ENCODE measurements at places on chromosomes 2 and 18.

GRCh38 chr2:84856787-84857186 lies 24.1 kb downstream of the TRABD2A start:
- peak; percentile 54 for DNase-seq

- no peak for DNase-seq
These were observed 114.2 kb upstream of the EPC2 start for GRCh38 chr2:148530350-148530749.

GRCh38 chr18:3873698-3874097 lies 423.7 kb downstream of the TGIF1 start:
- no peak for DNase-seq

DNA sequence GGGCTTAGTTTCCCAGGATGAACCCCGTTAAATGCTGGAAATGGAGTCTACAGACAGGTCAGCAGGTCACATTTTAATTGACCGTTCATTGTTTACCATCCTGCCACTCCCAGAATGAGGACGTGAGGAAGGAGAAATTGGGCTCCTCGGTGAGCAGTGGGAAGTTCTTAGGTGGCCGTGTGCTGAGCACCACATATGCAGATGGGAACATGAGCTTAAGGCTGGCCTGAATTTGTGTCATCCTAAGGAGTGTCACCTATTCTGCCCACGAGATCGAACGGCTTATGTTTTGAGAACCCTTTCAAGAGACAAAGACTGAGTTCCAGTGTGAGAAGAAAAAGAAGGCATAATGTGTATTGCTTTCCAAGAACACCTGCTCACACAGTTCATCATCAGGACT lies 234.4 kb upstream of the PXDN start:
- DNase-seq: no peak

- DNase-seq: no peak
These were observed 79.3 kb upstream of the ITPRID2 start for GRCh38 chr2:181812106-181812743.

- DNase-seq: no peak
These were observed 35.5 kb downstream of the QPCT start for GRCh38 chr2:37379881-37380296.

DNA sequence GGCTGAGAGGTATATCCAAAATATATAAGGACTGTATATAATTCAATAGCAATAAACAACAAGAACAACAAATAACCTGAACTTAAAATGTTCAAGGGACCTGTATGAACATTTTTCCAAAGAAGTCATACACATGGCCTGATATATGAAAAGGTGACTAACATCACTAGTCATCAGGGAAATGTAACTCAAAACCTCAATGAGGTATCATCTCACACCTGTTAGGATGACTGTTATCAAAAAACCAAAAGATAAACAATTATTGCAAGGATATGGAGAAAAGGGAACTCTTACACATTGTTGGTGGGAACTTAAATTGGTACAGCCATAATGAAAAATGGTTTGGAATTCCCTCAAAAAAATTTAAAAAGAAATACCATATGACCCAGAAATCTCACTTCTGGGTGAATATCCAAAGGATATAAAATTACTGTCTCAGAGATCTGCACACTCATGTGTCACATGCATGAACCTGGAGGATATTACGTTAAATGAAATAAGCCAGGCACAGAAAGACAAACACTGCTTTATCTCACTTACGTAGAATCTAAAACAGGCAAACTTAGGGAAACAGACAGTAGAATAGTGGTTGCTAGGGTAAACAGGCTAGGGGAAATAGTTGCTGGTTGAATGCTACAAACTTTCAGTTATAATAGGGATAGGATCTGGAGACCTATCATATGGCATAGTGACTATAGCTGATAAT lies 334.5 kb upstream of the MMADHC start:
- no peak for DNase-seq

- no peak for DNase-seq
These were observed 28.4 kb downstream of the MBD5 start for GRCh38 chr2:148049284-148049683.

- DNase-seq: no peak
These were observed 52.7 kb upstream of the LDLRAD4 start for GRCh38 chr18:13165636-13166423.

DNA sequence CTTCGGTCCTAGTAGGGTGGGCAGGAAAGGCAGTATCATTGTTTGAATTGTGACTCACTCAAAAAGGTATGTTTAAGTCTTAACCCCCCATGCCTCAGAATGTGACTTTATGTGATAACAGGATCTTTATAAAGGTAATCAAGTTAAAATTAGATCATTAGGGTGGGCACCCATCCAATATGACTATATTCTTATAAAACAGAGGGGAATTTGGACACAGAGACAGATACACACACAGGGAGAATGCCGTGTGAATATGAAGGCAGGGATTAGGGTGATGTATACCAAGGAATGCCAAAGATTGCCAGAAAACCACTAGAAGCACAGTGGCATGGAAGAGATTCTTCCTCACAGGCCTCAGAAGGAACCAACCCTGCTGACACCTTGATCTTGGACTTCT lies 281.8 kb downstream of the CLIP4 start:
- no peak for DNase-seq

DNA sequence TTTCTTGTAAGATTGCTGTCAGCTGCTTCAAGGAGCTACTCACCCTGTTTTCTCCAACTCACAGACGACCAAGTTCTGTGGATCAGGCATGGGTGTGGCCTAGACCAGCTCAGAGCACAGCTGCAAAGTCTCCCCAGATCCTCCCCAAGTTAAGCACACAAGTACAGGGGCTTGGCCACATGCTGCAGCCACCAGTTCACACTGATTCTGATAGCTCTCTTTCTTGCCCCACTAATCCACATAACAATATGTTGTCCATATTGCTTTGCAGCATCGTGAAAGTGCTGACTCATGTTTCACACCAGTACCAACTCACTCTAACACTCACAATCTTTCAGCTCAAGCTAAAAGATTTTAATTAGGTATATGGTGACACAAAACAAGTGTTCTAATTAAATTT lies 437.0 kb downstream of the PARD3B start:
- no peak for DNase-seq

- DNase-seq: no peak
These were observed 155.5 kb downstream of the CD8B2 start for GRCh38 chr2:106642679-106643078.

DNA sequence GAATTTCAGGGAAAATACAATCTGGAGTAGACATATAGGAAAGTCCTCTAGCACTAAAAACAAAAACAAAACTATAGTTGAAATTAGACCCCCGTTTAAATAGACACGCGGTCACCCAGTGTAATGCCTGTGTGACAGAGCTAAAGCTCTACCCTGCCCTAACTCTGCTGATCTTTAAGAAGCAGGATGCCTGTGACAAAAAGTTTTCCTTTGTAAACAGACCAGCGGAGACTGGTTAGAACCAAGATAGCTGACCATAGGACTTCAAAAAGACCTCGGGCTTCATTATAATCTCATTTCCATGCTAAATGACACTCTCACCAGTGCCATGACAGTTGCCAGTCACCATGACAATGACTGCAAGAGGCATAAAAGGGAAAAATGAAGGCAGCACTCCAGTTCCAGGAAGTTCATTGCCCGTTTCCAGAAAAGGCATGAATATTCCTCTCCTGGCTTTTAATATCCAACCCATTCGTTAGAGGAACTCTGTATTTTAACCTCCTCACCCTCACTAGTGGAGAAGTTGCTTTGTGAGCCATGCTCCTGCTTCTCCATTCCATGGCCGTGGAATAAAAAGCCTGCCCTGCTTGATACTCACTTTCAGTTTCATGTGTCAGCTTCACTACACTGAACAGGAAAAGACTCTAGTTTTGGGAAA lies 157.2 kb upstream of the COPS8 start:
- no peak for DNase-seq

DNA sequence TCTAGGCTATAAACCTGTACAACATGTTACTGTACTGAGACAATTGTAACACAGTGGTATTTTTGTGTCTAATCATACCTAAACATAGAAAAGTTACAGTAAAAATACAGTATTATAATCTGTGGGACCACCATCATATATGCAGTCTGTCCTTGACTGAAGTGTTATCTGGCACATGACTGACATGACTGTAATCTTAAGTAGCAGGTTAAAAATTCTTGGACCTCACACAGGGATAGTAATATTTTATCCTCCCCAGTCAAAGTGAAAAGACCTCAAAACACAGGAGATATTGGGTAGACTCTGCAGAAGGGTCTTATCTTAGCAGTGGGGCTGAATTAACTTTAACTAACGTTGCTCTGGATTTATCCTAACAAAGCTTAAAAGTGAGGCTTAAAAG lies 4.9 kb upstream of the SCN9A start:
- no peak for DNase-seq

GRCh38 chr2:30761226-30761625 lies 46.0 kb downstream of the CAPN13 start:
- DNase-seq: no peak

DNA sequence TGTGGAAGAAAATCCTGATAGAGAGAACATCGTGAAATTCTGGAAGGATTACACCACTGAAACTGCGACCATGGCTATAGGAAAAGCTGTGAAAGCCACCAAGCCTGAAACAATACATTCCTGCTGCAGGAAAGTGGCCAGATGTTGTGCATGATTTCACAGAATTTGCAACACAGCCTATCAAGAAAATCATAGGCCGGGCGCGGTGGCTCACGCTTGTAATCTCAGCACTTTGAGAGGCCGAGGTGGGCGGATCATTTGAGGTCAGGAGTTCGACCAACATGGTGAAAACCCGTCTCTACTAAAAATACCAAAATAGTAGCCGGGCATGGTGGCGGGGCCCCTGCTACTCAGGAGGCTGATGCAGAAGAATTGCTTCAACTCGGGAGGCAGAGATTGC lies 360.2 kb downstream of the CDH7 start:
- DNase-seq: no peak

DNA sequence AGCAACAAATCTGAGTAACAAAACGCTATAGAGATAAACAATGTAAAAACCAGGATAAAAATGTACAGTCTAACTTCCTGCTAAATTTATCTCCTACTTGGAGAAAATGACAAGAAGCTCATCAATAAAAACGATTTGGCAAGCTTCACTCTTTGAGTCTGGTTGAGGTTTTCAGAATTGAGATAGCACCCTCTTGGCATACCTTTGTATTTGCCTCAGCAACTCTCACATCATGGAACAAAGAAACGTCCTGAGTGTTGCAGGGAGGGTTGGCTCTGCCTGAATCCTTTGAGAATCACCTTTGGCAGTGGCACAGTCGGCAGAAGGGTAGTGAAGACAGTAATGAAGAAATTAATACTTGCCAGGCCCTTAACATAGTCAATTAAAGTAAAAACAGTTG lies 430.6 kb downstream of the GRB14 start:
- DNase-seq: no peak

DNA sequence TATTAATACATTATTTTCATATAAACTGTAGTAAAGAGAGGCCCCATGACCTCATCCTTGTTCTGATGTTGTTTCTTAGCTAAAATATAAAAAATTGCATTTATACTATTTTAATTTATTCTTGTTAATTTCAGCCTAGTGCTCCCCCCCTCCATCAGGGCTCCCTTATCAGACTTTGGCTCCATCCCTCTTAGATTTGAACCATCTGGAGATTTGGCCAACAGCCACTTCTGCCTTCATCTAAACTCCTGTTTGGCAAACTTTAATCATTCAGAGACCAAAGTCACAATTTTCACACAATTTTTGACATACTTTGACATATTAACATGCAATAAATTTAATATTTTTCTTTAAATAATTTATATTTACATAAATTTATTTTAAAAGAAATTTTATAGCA lies 569.3 kb downstream of the TDRD15 start:
- no peak for DNase-seq

DNA sequence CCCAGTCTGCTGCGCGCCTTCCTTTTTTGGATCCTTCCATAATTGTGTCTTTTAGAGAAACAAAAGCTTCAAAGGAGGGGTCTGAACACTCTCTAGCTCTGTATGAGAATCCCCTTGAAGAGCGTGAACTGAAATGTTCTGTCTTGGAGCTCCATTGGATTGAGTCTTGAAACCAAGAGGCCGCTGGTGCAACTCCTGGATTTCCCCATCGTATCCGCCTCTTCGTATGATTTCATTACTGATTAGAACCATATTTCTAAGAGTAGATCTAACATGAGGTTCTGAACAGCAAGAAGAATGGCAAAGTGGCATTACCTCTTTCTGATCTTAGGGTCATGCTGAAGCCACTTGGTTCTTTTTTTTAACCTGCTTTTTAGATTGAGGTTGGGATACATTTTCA lies 31.4 kb upstream of the NRP2 start:
- no peak for DNase-seq

DNA sequence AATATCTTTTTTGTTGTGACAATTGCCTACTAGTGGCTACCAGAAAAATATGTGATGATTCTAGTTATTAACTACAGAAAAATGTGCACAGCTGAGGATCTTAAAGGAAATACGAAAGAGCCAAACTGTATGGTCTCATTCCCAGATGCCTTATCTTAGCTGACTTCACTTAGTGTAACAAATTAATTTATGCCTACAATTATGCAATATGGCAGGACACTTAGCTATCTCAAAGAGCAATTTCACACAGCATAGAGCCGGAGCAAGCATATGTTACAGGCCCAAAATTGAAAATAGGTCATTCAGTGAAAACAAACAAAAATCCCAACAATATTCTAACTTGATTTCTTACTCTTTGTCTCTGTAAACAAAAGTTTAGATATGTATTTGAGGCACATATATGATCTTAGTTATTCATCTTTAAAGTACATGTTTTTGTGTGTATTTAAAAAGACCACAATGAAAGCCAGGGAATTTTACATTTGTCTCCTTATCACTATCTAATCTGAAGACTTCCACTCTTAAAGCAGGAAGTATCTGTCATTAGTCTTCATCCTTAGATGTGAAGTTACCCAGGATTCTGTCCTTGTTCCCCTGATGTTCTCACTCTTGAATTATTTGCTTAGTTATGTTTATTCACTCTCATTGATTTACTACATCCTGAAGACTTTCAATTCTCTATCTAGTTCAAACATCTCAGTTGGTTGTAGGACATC lies 1579.0 kb upstream of the NXPH2 start:
- no peak for DNase-seq

DNA sequence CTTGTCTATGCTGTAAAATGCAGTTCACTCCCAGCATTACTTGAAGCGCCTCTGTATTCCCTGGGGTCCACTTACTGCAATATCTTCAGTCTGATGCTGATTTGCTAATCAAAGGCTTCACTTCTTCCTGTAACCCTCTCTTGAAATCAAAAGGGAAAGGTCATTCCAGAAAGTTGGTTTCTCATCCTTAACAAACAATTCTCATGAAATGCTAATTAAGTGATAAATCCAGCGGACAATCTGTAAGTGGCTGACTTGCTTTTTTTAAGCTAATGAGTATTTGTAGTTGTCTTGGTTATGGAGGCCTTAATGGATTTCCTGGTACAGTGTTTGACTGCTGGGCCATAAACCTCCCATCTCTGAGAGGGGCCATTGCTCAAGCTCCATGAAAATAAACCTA lies 499.6 kb upstream of the HS6ST1 start:
- no peak for DNase-seq

DNA sequence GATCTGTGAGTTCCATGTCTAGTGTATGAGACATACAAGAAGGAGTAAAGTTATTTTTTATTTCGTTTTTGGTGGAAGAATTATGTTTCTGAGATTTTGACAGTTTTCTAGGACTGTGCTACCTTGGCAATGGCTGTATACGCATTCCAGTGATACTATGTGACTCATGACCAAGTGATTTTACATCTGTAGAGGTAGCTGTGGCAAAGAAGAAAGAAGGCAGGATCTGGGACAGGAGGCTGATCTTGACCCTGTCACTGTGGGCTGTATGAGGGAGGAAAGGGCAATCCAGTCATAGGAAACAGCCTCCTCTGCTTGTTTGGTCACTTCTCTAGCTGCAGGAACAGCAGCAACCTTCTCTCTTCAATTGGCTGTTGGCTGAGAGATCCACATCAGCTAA lies 44.0 kb upstream of the PDCL3 start:
- DNase-seq: no peak
